ENCODE measurements at places on chromosomes 2 and 18.

DNA sequence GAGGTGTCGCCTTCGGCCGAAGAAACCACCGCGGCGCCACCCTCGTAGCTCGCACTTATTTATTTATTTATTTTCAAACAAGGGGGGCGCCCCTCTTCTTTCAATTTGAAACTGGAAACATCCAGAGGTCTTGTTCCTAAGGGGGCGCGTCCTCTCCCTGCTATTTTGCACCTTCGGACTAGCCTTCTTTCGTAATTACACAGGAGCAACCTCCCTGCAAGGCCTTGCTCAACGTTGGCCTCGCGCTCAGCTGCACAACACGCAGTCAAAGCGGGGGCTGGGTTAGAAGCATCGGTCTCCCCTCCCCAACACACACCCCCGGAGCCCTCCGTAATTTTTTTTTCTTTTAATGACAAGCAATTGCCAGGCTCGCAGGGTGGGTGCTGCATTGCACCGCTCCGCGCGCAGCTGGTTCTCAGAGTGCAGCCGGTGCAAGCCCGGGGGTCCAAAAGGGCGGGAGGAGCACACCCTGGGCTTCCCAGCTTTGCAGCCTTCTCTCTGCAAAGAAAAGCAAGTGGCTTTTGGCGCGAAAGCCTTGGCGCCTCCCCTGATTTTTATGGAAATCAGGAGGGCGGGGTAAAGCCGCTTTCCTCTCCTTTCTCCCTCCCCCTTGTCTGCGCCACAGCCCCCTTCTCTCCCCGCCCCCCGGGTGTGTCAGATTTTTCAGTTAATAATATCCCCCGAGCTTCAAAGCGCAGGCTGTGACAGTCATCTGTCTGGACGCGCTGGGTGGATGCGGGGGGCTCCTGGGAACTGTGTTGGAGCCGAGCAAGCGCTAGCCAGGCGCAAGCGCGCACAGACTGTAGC is at the start of gene MYCN:
Gene MYCN (plus strand): TSS at position 697 of the 807 bp plus-strand sequence. CDS start 1,515 bp downstream, outside the sequence.
- peak; percentile 70 for DNase-seq

GRCh38 chr18:11322716-11323115 is 173.3 kb upstream of the PIEZO2 start:
- DNase-seq, result no peak

GRCh38 chr2:130764035-130764820 is 8.9 kb downstream of the AMER3 start:
- no peak for DNase-seq

DNA sequence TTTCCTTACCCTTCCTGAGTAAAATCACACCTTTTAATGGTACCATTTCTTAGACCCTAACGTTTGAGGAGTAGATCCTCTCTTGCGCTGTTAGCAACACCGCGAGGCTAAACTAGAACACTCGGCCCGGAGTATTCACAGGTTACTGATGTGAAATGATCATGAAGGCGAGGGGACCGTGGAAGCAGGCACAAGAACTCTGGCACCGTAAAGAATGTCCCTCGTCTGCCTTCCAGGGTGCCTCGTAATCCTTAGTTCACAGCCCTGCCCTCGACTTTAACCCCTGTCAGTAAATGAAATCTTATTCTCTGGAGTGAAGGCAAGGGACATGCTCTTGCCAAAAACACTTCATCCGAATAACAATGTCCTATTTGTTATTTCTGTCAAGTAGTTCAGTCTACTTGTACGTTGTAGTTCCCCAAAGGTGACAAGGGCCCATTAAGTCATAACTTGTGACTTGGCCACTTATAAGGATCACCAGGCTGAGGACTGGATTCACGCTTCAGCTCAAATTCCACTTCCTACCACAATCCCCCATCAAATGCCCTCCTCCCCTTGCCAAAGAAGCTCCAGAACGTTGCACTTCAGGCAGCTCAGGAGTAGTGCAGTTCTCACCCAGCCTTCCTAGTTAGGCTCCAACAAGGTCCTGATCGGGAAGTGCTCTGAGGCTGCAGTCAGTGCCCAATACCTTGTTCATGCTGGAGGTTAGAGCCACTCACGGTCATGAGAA is 43.3 kb upstream of the ITM2C start:
- DNase-seq, result no peak

DNA sequence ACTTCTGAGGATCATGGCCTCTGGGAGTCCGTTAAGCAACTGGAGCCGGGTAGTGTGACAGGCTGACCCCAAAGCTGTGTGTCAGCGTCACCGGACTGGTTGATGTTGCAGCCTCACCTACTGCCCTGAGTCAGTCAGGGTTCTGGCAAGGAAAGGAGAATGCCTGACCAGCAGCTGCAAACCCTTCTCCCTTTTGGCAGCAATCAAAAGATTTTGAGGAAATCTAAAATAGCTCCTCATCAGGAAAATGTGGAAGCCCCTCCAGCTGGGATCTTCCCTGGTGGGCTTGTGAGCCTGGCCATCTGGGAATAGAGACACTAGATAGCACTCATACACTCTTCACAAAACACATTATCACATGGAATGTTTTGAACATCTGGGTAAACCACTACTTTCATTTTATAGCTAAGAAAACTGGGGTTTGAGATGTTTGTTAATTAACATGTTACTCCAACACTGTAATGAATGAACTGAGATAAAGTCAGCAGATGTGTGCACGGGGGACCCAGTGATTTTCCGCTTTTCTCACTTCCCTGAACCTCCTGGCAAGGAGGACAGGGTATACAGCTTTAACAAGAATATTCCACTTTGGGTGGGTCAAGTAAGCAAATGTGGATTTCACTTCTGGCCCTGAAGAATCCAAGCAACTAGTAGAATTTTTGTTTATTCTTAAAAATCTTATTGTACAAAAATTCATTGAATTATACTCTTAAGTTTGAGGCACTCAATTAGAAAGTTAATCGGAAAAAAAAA is 24.7 kb downstream of the CLUL1 start:
- DNase-seq, result no peak

DNA sequence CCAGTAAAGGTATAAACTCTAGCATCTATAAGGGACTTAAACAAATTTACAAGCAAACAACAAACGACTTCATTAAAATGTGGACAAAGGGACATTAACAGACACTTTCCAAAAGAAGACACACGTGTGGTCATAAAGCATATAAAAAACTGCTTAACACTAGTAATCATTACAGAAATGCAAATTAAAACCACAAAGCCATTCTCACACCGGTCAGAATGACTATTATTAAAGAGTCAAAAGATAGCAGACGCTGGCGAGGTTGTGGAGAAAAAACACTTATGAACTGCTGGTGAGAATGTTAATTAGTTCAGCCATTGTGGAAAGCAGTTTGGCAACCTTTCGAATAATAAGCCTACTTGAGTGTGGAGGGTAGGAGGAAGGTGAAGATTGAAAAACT is 217.1 kb upstream of the DLGAP1 start:
- no peak for DNase-seq

DNA sequence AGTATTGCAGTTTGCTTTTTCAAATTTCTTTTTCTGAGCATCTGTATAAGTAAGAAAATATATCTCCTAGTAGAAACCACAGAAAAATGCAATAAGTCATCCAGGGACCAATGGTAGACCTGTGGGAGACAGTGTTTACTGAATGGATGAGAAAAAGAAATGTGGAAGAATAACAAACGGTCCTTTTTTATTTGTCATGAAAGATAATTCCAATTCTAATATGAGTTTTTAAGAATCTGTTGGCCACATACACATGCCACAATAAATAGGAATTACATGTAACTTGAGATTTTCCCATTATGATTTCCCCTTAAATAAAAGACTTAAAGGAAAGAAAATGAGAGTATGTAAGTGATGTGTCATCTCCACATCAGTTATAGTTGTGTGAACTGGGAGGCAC is 107.7 kb upstream of the RAB27B start:
- no peak for DNase-seq

DNA sequence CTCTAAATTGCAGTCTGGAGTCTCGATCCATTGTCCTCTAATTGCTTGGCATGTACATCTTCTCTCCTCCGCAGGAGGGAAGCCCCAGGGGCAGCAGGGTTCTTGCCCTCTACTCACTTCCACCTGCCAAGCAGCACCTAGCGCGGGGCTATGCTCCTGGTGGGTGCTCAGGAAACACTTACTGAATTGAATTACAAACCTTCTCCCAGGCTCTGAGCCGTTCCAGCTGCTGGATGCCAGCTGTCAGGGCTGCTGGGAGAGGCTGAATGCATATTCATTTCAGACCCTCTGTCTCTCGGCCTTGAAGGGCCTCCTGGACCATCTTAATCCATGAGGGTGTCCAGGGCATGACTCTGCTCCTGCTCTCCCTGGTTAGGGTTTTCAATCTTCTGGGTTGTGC is 94.0 kb downstream of the CELF4 start:
- no peak for DNase-seq

DNA sequence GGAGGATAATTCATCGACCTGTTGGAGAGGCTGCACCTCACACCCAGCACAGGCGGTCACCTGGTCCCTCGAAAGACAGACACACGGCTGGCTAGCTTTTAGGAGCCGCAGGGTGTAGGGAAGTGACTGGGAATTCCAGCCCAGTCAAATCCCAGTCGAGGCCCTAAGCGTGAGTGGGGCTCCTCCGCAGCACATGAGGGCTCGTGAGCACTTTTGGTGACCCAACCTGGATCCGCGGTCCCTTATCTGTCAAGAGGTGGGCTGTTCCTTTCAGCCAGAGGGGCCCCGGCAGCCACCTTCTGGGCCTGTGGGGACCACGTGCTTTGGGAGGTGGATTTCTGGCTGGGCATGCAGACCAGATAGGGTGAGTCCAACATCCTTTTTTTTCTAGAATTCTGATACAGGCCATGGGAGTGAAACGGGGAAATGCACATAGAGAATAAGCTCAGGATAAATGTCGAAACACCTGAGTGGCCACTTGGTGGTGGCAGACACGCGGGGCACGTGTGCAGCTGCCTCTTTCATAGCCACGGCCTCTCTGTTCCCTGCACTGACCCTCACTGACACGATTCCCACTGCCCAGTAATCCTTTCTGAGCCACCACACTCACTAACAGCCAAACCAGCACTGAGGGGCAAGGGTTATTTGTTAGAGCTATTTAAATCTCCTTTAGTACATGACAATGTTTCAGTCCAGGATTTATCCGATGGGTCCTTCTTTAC is 148.4 kb upstream of the PXDN start:
- no peak for DNase-seq

- no peak for DNase-seq
These were observed 572 bp downstream of the INPP4A start for GRCh38 chr2:98445177-98445682.

DNA sequence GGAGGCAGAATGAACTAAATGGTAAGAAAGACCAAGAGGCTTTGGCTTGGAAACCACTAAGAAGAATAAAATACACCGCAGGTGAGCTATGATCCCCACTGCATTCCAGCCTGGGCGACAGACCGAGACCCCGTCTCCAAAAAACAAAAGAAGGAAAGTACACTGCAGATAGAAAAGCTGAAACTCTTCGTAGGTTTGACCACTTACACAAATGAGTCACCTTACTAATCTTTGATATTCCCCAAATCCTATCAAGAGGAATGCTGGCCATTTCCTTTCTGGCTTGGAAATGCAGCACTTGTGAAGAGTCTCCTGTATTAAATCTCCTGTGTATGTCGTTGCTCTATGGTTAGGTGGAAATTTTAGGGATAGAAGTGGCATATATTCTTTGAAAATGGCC is 108.8 kb downstream of the MTCL1 start:
- DNase-seq, result no peak

DNA sequence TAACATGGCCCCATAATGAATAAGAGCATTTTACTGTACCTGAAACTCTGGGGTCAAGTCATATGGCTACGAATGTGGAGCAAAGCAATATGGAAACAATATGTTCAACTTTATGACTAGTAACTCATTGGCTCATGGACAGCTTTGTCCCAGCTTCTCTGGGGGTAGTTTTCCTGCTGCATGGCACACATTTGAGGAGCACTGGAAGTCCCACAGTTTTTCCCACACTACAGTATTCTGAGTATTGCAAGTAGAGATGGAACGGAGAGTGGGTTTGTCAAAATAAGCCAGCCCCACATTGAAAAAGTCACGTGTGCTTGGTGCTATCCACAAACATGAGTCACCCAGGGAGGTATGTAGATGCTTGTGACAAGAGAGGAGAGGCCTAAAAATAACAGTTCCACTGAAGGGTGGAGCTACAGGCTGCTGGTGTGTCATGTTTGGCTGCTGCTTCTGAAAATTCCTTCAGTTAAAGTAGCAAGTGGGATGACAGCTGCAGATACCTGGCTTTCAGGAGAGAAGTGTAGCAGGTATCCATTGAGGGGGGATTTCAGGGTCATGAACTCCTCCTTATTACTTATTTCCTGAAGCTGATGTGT is 48.2 kb upstream of the CTAGE1 start:
- no peak for DNase-seq

GRCh38 chr2:190678444-190679162 is 29.7 kb downstream of the NAB1 start:
- DNase-seq, result peak; percentile 69

GRCh38 chr2:217154923-217155322 is 295.1 kb upstream of the TNP1 start:
- no peak for DNase-seq

Data from suppressor macrophage treated with lipopolysaccharide for 4 hours (primary cell).